ENCODE measurements at places on chromosomes 1 and 21. TPM values are rescaled to one million over a fixed set of nuclear protein-coding genes. Genes with fewer than 3 reads are reported as not detected.

The FAM78B gene
- total RNA-seq, result 3.4 TPM

The PGLYRP3 gene
- total RNA-seq, result not detected

GRCh38 chr1:161076410-161076809 lies 6.7 kb upstream of the ARHGAP30 start:
- DNase-seq, result no peak

GRCh38 chr1:44289530-44289929 lies 65.5 kb downstream of the ERI3 start:
- DNase-seq, result no peak

- DNase-seq, result no peak
These were observed 278.8 kb downstream of the KIF26B start for GRCh38 chr1:245433561-245433960.

DNA sequence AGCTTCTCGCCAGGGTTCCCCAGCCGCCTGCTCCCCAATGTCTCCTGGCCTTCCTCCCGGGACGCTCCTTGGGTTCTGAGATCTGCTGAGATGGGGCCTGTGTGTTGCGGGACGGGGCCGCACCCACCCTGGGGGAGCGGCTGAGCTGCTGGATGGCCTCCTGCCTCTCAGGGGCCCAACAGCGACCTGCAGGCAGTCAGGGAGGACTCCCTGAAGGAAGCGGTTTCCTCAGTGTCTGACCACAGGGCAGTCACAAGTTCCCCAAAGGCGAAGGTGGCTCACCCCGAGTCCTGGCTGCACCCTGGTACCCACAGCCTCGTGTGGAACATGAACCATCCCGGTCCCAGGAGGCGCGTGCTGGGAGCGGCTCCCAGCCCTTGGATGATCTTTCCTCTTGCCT lies 18.6 kb upstream of the PLCH2 start:
- no peak for DNase-seq

The E2F2 gene
- 0.76 TPM for total RNA-seq

GRCh38 chr1:25088946-25089345 lies 143.4 kb downstream of the SYF2 start:
- no peak for DNase-seq

The TEDDM1 gene
- not detected for total RNA-seq

GRCh38 chr21:25409978-25410377 lies 197.3 kb downstream of the MRPL39 start:
- DNase-seq, result no peak

The CYP4A11 gene
- total RNA-seq, result not detected

The RGS8 gene
- not detected for total RNA-seq

GRCh38 chr1:186442651-186443375 lies 18.1 kb downstream of the PDC start:
- DNase-seq, result no peak

The USH2A gene
- 1.3 TPM for total RNA-seq

DNA sequence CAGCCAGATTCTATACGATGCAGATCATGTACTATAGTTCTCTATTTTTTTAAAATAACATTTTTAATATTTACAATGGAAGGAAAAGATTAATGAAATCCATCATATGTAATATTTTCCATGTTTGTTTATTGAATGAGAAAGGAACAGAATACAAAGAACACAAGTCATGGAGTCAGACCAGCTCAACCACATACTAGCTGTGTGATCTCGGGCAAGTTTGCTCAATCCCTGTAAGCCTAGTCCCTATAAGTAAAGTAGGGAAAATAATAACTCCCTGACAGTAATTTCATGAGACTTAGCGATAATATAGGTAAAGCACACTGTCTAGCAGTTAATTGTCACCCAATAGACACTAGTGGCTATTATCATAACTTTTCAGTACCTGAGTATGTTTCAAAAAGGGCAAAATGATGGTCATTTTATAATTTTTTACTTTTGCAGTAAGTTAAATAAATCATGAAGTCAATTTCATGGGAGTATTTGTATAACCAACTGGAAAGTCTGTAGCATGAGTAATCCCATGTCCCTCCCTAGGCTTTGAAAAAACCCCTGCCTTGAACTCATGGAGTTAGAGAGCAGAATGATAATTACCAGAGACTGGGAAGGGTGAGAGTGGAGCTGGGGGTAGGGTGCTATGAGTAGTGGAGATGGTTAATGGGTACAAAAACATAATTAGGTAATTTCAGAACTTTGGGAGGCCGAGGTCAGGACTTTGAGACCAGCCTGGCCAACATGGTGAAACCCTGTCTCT lies 37.0 kb upstream of the EPS15 start:
- DNase-seq, result no peak

GRCh38 chr21:26388731-26389231 lies 184.3 kb downstream of the CYYR1 start:
- no peak for DNase-seq

DNA sequence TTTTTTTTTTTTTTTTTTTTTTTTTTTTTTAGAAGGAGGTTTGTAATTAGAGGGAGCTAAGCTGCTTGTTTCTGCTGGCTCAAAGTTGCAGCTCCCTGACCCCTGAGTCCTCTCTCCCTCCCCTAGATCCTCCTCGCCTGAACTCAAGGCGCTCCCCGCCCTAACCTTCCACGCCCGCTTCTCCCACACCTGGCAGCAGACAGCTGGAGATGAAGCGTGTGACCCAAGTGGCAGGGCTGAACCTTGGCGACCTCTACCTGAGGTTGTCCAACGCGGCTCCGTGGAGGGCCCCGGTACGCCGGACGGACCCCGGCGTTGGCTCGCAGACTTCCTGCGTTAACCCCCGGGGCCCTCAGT lies 795 bp downstream of the NGF start:
- no peak for DNase-seq

GRCh38 chr1:183304440-183305107 lies 113.6 kb downstream of the NMNAT2 start:
- no peak for DNase-seq

DNA sequence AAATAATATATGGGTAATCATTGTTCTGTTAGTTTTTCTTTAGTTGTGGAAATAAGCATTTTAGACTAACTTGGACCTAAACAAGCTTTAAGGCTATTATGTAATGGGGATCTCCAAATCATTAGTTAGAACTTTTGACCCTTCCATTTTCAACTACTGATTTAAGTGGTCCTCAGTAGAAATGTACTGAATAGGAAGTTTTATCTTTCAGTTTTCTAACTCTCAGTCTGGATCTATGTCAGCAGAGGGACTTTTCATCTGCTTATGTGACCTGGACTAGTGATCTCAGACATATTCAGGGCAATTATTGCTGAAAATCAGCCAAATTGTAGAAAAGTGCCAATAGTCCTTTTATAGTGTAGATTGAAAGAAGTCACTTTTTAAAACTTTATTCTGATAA lies 56.0 kb downstream of the SASS6 start:
- DNase-seq, result no peak

GRCh38 chr1:226674892-226675714 lies 64.0 kb downstream of the ITPKB start:
- DNase-seq, result peak; percentile 81

GRCh38 chr1:222454186-222454585 lies 93.7 kb downstream of the HHIPL2 start:
- no peak for DNase-seq

Data from Right ventricle myocardium inferior (tissue), 1 donor.